Activated CD8-positive, alpha-beta memory T cell treated with anti-CD3 and anti-CD28 coated beads for 4 hours (primary cell): ENCODE measurements at places on chromosomes 1 and 21.

GRCh38 chr1:184153731-184154130 lies 102.2 kb downstream of the TSEN15 start:
- DNase-seq: no peak

GRCh38 chr1:160411271-160412027 lies 11.1 kb downstream of the VANGL2 start:
- DNase-seq: no peak

GRCh38 chr21:43911015-43911934 lies 46.3 kb downstream of the AGPAT3 start:
- no peak for DNase-seq

- DNase-seq: no peak
Measured at GRCh38 chr1:183808296-183809027, 3.5 kb downstream of the RGL1 start.

DNA sequence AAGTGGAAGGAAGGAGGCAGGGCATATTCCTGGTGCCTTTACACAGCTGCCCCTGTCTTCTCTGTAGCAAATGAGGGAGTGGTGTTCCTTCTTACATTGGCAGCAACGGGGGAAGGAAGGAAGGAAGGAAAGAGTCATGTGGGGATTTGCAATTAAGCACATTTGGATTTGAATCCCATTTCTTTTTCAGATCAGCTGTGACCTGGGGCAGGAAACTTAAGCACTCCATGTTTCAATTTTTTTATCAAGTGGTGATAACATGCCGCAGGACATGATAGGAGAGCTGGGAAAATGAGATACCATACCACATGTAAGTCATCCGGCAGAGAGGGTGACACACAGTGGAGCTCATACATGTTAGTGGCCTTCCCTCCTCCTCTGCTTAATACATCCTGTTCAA lies 186.8 kb downstream of the APP start:
- DNase-seq: no peak

- no peak for DNase-seq
Measured at GRCh38 chr1:210321131-210321530, 7.6 kb upstream of the HHAT start.

- no peak for DNase-seq
Measured at GRCh38 chr1:59346429-59346828, 49.5 kb downstream of the FGGY start.

- DNase-seq: peak; percentile 8
Measured at GRCh38 chr21:36203603-36203889, 46.9 kb downstream of the DOP1B start.
